ENCODE measurements at places on chromosomes 16 and 17.

GRCh38 chr16:88010343-88010967 lies 59.2 kb downstream of the BANP start:
- DNase-seq: no peak

GRCh38 chr17:79085921-79086551 lies 11.4 kb downstream of the ENGASE start:
- DNase-seq: no peak

DNA sequence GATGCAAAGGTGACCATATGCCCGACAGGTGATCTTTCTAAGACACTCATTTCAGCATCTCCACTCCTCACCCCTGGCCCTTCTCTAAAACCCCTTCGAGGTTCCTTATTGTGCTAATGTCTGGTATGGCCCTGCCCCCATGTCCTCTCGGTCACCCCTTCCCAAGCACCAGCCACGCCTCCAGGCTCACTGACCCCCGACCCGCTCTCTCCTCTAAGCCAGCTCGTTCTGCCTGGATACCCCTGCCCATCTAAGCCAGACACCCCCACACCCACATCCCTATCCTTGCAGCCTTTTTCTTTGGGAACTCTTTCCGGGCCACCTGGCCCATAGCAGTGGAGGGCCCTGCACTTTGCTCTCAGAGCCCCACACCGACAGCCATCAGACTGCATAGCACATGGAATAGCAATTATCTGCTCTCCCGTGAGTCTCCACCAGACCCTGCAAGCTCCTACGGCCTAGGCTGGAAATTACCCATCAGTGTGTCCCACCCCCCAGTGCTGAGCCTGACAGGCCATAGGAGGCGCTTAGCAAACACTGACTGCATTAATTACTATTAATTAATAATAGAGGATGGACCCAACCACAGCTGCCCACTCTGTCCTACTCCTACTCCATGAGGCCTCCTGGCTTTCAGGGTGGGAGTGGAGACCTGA lies 176.7 kb downstream of the TMEM132E start:
- no peak for DNase-seq

DNA sequence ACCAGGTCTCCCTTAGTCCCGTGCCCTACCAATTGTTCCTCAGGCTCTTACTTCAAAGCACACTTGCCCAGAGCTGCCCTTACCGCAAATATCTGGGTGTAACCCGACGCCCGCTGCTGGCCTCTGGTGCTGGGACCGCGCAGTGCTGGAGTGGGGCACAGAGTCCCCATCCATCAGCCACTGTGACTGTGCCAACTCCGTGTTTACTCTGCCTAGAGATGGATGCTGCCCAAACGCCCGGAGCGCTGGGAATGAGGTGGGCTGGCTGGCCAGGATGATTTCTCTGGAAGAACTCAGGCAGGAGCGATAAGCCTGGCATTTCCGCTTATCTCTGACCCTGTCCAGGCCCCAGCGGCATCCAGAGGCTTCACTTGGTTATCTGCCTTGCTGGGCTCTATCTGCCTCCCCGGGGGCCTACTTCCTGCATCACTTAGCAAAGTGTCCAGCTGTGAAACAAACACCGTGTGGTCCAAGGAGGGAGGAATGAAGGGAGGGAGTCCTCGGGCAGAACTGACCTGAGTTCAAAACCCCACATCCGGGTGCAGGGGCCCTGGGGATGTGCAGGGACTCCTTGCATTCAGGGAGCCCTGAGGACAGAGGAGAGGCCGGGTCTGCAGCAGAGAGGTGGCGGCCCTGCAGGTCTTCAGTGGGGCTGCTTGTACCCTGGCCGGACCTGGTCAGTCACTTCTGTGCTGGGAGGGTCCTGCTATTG lies 9.4 kb upstream of the MYLK3 start:
- no peak for DNase-seq

DNA sequence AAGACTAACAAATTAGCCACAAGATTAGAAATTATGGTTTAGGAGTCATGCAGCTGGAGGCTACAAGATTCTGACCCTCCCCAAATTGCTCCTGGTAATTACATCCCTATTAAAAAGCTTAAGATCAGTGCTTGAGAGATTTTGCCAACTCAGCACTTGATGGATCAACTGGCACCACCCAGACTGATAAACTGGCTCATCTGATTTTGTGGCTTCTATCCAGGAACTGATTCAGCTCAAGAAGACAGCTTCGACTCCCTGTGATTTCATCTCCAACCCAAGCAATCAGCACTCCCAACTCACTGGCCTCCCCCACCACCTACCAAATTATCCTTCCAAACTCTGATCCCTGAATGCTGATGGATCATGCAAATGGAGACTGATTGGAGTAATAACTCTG lies 94.8 kb downstream of the TNFRSF13B start:
- DNase-seq: no peak

- DNase-seq: no peak
Observed at GRCh38 chr16:80788027-80788426, 16.4 kb downstream of the CDYL2 start.

DNA sequence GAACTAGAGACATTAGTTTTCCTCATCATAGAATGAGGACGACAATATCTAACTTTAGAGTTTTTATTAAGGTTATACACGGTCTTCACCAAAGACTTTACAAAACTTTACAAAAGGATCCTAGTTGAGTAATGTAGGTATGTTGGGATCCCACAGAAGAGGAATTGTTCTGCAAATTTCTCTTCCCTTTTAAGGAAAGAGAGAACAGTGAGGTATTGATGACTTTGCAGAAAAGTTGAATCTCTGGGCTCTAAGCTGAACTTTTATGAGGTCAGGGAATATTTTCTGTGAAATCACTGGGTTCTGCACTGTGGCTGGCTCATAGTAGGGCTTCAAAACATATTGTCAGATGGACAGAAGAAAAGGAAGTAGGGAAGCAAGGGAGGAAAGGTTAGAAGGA lies 89.8 kb upstream of the PIRT start:
- no peak for DNase-seq

- no peak for DNase-seq
Observed at GRCh38 chr17:57939797-57940196, 15.4 kb downstream of the CUEDC1 start.

DNA sequence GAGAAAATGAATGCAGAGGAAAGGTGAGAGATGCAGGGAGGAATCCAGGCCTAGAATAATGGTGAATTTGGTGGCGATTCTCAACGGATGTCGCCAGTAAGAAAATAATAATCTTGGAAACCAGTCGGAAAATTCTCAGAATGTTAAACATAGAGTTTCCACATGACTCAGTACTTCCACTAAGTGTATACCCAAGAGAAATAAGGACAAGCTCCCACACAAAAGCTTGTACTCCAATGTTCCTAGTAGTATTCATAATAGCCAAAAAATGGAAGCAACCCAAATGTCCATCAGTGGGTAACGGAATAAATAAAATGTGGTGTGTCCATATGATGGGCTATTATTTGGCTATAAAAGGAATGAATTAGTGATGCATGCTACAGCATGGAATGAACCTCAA lies 19.4 kb upstream of the ENGASE start:
- no peak for DNase-seq

- DNase-seq: no peak
Observed at GRCh38 chr17:70675070-70675590, 505.8 kb downstream of the KCNJ2 start.

DNA sequence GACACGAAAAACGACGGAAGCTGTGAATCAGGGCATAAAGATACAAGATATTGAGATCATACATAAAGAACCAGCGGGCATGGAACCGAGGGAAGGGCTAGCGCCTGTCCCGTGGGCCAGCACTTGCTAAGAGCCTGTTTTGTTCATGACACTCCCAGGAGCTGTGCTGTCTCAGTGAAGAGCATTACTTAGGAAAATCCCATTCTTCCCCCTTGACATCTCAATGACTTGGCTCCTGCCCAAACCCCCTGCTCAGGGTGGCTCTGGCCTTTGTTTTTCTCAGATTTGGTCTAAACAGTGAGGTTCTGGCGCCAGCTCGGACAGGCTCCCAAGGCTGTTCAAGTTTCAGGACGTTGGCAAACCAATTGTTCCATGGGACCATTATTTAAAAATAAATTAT lies 79.1 kb upstream of the SEC14L1 start:
- DNase-seq: no peak

- no peak for DNase-seq
Observed at GRCh38 chr17:74212209-74212912, 1.0 kb upstream of the TTYH2 start.

- DNase-seq: no peak
Observed at GRCh38 chr17:32385121-32385520, 35.2 kb downstream of the ZNF207 start.

DNA sequence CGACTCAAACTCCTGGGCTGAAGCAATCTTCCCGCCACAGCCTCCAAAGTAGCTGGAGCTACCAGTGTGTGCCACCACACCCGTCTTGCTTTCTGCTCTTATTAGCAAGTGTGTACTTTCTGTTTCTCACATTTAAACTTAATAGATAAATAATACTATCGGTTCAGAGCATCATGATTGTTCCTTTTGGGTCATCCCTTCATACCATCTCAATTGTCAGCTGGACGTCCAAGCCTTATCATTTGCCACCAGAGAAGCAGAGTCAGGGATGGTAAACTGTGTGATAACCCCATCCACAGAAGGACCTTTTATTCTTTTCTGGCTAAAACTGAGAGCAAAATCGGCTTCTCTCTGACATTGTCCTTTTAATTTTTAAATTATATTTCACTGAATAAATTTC lies 279.8 kb upstream of the GOT2 start:
- DNase-seq: no peak

DNA sequence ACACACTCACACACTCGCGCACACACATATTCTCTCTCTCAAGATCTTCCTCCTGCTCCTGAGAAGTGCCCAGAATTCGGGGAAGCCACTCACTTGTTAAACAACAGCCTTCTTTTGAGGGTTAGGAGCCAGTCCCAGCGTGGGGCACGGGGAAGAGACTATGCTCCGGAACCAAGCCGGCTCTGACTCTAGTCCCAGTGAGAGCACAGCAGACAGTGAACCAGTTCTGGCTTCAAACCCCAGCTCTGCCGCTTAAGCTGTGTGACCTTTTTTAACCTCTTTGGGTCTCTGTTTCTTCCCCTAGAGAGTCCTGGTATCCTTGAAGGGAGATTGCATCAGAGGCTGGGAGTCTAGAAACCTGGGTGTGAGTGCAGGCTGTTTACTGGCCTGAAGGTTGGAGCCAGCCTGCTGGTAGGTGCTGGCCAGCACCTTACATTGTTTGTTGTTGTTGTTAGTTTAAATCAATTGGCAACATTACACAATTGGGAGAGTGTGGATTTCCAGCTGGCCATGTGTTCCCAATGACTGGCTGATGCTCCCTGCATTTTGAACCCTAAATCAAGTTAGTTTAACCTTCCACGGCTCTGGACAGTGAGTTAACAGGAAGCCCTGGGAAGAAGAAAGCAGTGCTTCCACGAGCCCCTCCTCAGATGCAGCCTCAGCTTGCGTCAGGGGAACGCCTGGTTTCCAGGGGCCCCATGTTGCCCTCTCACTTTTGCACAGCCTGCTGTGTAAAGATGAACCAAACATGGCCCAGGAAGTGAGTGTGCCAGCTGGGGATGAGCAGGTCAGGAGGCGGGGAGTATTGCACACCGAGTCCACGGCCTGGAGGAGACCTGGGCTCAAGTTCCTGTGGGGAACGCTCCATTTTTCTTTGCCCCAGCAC lies 71.5 kb downstream of the GAS7 start:
- DNase-seq: no peak

GRCh38 chr16:27257271-27257670 lies 11.3 kb downstream of the NSMCE1 start:
- DNase-seq: no peak

DNA sequence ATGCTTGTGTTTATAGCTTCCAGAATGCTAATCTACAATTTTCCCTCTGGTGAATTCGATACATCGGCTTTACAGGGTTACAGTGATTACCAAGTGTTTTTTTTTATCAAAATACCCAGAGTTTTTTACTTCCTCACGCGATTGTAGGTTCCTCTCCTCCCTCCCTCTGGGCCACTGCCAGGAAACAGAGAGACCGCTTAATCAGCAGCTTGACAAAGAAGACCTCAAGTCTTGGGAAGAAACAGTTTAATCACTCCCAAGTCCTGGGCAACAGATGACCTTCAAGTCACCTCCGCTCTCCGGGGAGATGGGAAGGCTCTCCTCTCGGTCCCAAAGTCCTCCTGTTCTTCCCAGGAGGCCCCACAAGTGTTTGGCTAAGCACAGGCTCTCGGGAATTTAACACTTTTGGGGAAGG lies 23.5 kb downstream of the SMTNL2 start:
- no peak for DNase-seq

DNA sequence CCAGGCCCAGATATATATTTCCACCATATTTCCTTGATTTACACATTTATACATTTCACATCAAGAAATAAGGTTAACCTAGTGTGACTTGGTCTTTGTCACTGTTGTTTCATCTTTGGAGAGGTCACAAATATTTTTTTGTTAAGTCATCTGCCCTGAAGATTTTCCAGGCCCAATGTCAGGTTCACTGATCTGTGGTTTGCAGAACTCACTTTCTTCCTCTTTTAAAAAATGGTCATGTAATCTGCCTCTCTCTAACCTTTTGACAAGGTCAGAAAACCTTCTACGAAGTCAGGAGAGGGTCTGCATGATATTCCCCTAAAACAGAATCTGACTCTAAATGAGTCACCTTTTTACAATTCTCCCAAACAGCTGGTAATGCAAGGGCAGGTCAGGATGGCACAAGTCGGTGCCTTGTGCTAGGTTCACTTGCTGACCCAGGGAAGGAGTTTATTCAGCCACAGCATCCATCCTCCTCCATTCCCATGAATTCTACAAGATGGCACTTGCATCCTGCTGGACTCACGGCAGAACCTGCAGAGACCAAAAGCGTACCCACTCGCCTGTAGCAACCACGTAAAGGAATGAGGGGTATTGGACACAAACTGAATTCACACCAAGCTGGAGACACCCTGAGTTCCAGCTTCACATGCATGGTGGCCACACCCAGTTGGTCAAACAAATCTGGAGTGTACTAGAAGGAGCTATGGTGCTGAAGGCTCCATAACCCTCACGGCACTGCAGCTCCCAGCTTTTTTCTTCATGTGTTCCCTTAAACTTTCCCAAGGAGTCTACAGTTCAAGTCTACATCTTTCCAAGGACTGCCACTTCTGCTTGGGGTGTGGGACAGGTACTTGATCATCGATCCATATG lies 1.6 kb upstream of the KIAA0513 start:
- DNase-seq: no peak

DNA sequence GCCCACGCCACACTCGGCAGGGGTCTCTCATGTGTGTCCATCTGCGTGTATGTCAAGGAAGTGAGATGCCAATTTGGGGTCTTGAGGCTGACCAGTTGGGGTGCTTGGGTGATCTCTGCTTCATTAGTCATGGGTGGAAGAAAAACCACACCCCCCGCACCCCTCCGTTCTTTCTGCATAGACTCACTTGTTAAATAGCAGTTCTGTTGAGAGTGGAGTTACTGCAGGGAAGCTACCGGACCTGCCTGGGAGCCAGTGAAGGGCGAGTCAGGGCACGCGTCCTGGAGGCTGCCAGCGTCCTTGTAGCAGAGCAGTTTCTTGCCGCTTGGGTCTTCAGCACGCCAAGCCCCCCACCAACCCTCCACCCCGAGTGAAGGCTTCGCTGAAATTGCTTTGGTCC lies 8.5 kb downstream of the SNN start:
- no peak for DNase-seq

- DNase-seq: no peak
Observed at GRCh38 chr16:61295311-61295710, 740.9 kb downstream of the CDH8 start.

- DNase-seq: no peak
Observed at GRCh38 chr17:72077326-72077960, 43.4 kb upstream of the SOX9 start.
